ENCODE measurements at places on chromosomes 2 and 18. TPM values are rescaled to one million over a fixed set of nuclear protein-coding genes. Genes with fewer than 3 reads are reported as not detected.

- no peak for DNase-seq
These were observed 31.1 kb downstream of the SPATS2L start for GRCh38 chr2:200337621-200338020.

- no peak for DNase-seq
These were observed 16.9 kb downstream of the QPCT start for GRCh38 chr2:37361216-37361815.

- DNase-seq: no peak
These were observed 447.4 kb downstream of the EPHA4 start for GRCh38 chr2:221124532-221125240.

DNA sequence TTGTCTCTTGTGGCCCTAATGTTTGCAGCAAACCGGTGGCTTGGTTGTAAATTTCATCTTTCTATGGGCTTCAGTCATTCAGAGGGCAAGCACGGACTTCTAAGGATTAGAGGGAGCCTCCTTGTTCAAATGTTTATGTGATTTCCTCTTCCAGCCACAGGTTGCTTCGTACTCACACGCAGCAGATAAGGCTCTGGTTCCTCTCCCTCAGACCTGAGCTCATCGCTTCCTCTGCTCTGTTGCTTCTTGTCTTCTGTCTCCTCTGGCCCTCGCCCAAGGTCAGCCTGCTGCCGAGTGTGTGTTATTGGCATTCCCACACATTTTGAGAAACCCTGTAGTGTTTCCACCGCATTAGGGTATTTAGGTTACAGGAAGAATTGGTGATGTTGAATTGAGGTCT lies 44.0 kb downstream of the MYL12B start:
- peak; percentile 92 for DNase-seq

DNA sequence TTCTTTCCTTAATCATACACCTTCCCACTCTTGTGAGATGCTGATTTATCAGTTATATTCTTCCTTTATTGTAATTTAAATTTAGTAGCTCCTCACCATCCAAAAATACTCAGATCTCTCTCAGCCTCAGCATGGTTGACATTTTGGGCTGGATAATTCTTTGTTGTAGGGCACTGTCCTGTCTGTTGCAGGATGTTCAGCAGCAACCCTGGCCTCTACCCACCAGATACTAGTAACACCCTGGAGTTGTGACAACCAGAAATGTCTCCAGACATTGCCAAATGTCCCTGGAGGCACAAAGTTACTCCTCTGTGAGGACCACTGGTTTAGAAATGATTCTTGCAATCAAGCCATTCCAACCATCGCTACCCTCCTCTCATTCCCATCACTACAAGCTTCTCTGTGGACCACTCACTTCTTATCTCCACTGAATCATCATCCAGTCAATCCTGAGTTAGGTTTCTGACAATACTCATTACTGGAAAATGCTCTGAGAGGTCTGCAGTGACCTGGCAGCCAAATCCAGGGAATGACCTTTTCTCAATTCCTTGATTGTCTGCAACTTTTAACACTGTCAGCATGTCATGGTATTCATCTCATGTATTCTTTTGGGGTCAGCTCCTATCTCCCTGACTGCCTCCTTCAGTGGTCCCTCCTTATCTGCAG lies 43.3 kb downstream of the OSBPL6 start:
- DNase-seq: no peak

DNA sequence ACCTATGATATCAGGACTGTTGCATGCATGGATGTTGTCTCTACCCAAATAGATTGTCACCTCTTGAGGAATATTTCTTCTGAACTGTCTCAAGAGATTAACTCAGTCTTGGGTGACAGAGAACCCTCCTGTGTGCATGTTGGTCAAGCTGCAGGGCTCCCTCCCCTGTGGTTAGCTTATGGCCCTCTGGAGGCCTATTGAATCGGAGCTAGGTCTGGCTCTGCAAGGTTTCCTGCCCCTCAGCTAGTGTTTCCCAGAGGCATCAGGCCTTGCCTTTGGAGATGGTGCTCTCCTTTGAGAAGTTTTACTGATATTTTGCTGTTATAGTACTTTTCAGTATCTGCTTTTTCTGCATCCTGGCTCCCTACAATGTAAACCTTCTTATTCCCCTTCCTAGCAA lies 769.2 kb upstream of the FAM98A start:
- DNase-seq: no peak

- DNase-seq: no peak
These were observed 208.6 kb downstream of the HRH4 start for GRCh38 chr18:24669015-24669414.

- DNase-seq: no peak
These were observed 158.9 kb downstream of the TWIST2 start for GRCh38 chr2:239006622-239007285.

- DNase-seq: peak; percentile 92
These were observed at the start of gene LBH for GRCh38 chr2:30231212-30231995. Gene LBH, plus strand, starts transcription at chr2:30231534. Its CDS starts 205 bp downstream, at chr2:30231739.

ARHGEF33 gene
- 6.2 TPM for total RNA-seq

LBX2 gene
- total RNA-seq: 1.4 TPM

CHRNG gene
- total RNA-seq: not detected

M1AP gene
- total RNA-seq: 14.0 TPM
